Activated CD4-positive, alpha-beta T cell treated with anti-CD3 and anti-CD28 coated beads for 1 hour (primary cell): ENCODE measurements at places on chromosomes 6 and 20.

DNA sequence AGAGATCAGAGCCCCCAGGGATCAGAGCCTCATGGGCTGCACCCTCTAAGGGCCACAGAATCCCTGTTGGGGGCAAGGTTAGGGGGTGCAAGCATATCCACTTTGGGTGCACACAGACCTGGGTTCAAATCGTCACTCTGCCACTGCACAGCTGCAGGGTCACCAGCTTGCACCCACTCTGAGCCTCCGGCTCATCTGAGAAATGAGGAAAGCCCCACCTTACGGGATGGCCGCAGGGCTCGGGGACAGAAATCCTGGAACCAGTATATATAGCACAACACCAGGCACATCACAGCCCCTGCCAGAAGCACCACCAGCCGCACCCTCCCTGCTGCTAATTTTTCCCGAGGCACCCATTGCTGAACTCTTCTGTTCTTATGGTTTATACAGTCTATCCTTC lies 169.6 kb downstream of the NFATC2 start:
- no peak for DNase-seq

GRCh38 chr6:128807577-128807976 lies 75.4 kb upstream of the LAMA2 start:
- DNase-seq: no peak

- no peak for DNase-seq
Observed at GRCh38 chr6:160088069-160088783, 33.4 kb upstream of the SLC22A1 start.

GRCh38 chr6:79335133-79335674 lies 100.7 kb upstream of the HMGN3 start:
- no peak for DNase-seq

DNA sequence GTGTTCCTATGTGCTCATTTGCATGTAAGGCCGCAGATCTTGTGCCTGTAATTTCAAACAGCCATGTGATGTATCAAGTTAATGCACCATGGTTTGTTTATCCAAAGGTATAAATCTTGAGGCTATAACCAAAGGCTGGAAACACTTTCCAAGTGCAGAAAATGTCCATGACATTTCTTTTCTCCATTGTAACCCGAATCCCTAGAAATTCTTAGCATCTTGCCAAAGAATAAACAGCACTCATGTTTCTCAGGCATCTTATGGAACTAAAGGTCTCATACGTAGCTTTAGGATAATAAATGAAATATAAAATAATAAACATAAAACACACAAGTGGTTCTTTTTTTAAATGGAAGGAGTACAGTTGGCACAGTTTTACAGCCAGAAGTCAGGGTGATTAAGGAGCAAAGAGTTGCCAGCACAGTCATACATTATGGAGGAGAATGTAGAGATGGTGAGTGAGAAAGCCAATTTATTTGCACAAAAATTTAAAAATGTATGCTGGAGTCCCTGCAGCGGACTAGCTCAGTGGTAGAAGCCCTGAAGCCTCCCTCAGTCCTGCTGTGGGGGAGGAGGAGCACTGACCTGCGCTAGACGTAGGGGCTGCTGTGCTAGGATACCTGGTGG lies 18.0 kb downstream of the CDH26 start:
- DNase-seq: no peak

DNA sequence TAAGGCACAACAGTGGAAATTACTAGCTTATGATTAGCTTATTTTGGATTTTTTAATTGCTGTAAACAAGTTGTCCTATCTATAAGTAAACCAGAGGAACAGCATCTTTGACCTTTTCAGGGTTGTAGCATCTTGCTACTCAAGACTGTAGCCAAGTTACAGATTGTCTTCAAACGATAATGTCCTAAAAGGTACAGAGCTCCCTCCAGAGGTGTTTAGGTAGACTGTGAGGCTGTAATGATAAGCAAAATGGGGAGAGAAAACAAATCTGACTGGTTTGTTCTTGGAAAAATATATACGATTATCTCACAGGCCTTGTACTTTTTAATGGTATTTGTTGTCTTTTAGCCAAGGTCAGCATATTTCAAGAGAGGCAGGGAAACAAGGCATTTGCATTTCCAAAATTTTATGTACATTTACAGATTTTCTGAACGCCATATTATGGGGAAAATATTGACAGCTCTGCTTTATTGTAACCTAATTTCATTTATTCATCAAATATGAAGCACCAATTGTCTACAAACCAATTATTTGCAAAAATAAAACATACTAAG lies 273.4 kb downstream of the MEI4 start:
- no peak for DNase-seq

DNA sequence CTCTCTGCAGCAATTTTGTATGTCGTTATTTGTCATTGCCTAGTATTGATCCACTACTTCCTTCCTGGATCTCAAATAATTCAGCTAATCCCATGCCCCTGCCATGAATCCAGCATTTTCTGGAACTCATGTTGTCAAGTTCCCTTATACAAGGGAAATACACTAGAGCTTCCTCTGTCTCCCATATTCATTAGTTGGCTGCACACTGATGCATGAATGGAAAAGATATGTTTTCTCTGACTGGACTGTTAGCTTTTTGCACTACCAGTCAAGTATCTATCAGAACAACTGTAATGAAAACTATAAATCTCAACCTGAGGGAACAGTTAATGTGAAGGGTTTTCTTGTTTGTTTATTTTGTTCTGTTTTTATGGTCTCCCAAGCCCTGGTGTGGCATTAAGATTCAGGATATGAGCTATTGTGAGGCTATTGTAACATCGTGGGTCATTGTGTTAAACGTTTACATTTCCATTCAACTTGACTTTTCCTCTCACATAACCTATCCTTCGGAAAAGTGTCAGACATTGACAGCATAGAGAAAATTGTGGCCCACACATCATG lies 102.5 kb upstream of the FAM8A1 start:
- DNase-seq: no peak

- DNase-seq: no peak
Observed at GRCh38 chr20:21324126-21324525, 21.0 kb downstream of the XRN2 start.

GRCh38 chr6:81812401-81812800 lies 59.9 kb upstream of the TENT5A start:
- DNase-seq: no peak
